ENCODE measurements at places on chromosomes 3 and 15.

GRCh38 chr3:43071313-43071893, 34.5 kb downstream of the POMGNT2 start:
- DNase-seq: no peak

- no peak for DNase-seq
These were observed 5.8 kb downstream of the EID1 start for GRCh38 chr15:48883699-48884098.

GRCh38 chr3:73538486-73538885, 86.3 kb downstream of the PDZRN3 start:
- no peak for DNase-seq

DNA sequence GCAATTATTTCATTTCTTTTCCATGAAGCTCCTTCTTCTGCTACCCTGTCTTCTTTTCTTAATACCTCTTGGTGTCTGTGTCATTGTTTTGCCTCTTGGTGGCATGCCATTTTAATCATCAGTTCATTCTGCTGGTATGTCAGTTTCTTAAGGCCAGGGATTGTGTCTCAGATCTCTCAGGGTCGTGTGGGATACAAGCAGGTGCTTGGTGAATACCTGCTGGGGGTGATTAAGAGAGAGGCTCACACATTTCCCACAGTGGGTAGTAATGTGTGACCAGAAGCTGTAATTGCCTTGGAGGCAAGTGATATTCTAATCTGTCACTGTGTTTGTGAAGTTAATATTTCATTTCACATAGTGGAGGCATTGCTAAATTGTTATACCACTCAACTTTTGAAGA, 361.4 kb upstream of the TRIM42 start:
- no peak for DNase-seq

DNA sequence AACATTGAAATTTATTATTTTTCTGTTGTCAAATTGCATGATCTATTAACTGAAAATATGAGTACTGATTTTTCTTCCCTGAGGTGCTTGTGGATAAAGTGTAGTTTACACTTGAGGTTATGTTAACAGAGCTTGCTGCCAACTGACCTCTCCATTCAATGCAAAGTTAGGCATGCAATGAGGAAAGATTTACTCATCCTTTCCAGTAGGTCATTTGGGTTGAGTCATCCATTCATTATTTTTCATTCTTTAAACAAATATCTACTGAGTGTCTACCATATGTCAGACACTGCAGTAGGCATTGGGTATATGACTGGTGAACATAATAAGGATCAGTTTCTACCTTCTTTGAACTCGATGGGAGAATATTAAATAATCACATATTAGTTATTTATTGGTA, 604.1 kb downstream of the EDEM1 start:
- DNase-seq: no peak

- no peak for DNase-seq
These were observed 79.6 kb downstream of the SOX2 start for GRCh38 chr3:181791056-181791955.

DNA sequence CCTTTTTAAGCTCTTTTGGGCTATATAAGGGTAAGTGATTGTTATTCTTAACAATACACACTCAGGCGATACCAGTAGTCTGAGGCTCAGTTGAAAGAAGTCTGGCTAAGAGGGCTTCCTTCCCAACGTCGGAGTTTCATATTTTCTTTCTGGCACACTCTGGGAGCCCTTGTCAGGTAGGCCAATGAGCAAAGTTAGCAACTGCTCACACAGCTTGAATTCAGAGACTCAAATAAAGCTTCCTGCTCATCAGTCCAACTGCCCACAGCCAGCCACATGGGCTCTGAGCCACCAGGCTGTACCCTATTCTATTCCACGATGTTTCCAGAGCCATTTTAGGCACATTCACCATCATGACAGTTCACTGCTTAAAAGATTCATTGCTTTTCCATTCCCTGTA, 155.1 kb upstream of the TBL1XR1 start:
- no peak for DNase-seq

Data from activated CD8-positive, alpha-beta memory T cell treated with anti-CD3 and anti-CD28 coated beads, Interleukin-2, amount 50 U/mL, for 4 hours (primary cell).